Dermis microvascular lymphatic vessel endothelial cell (primary cell): ENCODE measurements at places on chromosomes 3 and 15. TPM values are rescaled to one million over a fixed set of nuclear protein-coding genes. Genes with fewer than 3 reads are reported as not detected.

GOLGA6D gene
- total RNA-seq: not detected in 2 replicates

PLSCR2 gene
- 0.13 TPM in 1 of 2 replicates, not detected in the other for total RNA-seq

PAQR5 gene
- not detected in 2 replicates for total RNA-seq

ANKRD63 gene
- total RNA-seq: not detected in 2 replicates

ZNF592 gene
- total RNA-seq: 2.7 and 6.4 TPM in 2 replicates

REC114 gene
- total RNA-seq: not detected in 2 replicates

MEX3B gene
- total RNA-seq: 4.1 and 6.6 TPM in 2 replicates

ADAMTS7 gene
- total RNA-seq: 6.5 and 8.1 TPM in 2 replicates

GP5 gene
- total RNA-seq: 0.13 TPM in 2 replicates

DUT gene
- 34.5 and 38.0 TPM in 2 replicates for total RNA-seq

FEZF2 gene
- not detected in 2 replicates for total RNA-seq

ANKUB1 gene
- under 0.01 TPM in 1 of 2 replicates, not detected in the other for total RNA-seq

CYP8B1 gene
- not detected in 2 replicates for total RNA-seq

TMCO5A gene
- not detected in 2 replicates for total RNA-seq

CCRL2 gene
- 1.3 TPM in 2 replicates for total RNA-seq

LEKR1 gene
- 0.25 and 0.26 TPM in 2 replicates for total RNA-seq

FSTL1 gene
- total RNA-seq: 95.3 and 136 TPM in 2 replicates

EDEM1 gene
- total RNA-seq: 14.5 and 20.4 TPM in 2 replicates

P2RY12 gene
- total RNA-seq: not detected in 2 replicates

FBXO45 gene
- 12.6 and 14.3 TPM in 2 replicates for total RNA-seq

EPHB3 gene
- 0.13 and 0.25 TPM in 2 replicates for total RNA-seq
